ENCODE measurements at places on chromosomes 16 and 17. TPM values are rescaled to one million over a fixed set of nuclear protein-coding genes. Genes with fewer than 3 reads are reported as not detected.
A peak's percentile ranks its signal among the peaks of the same experiment; 100 is the strongest.

- no peak for DNase-seq
Measured at GRCh38 chr17:69870091-69870530, 204.9 kb upstream of the KCNJ16 start.

GRCh38 chr16:87308826-87309225 is 8.4 kb downstream of the C16orf95 start:
- no peak for DNase-seq

The SRCIN1 gene
- total RNA-seq = 0.94 TPM

The TEKT5 gene
- total RNA-seq = 0.15 TPM

DNA sequence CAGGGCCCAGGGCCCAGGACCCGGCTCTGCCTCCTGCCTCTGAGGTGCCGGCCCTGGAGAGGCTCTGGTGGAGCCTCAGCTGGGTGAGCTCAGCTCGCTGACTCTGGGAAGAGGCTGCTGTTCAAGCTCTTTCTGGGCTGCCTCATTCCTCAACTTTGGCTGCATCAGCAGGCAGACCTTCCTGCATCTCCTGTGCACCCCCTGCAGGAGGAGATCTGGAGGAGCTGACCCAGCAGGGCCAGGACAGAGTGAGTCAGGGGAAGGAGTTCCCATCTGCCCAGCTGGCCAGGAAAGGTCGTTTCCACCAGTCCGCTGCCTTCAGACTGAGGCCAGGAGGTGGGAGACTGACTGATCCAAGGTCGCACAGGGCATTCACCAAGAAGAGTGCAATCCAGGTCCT is 10.7 kb downstream of the CRHR1 start:
- no peak for DNase-seq

The DOC2A gene
- total RNA-seq = 0.86 TPM

DNA sequence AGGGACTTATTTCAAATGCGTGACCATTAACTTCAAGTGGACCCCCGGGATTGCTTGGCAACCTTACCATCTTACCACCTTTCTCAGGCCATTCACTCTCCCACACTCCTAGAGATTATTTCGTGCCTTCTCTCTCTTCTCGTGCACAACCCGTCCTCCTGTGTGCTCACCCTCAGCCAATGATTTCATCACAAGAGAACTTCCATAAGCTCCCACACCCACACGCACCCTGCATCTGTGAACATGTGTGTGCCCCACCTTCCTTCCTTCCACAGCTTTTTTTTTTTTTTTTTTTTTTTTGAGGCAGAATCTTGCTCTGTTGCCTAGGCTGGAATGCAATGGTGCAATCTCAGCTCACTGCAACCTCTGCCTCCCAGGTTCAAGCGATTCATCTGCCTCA is 27.4 kb upstream of the CDH3 start:
- no peak for DNase-seq

DNA sequence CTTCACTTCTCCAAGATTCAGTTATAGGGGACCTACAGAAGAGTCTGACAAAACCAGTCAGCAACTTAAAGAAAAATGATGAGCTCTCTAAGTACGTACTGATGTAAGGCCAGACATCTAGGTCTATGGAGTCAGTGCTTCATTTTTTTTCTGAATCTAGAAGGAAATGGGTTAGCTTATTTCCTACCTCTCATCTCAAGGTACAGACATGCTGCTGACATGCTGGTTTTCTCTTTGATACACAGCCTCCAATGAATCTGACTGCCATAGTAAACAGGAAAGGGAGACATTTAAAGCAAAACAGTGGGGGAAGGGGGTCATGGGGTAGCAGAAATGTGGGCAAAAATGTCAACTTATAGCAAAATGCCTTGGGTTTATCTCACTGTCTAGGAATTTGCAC is 16.4 kb downstream of the CDR2 start:
- no peak for DNase-seq

GRCh38 chr17:12522743-12523183 is 142.9 kb upstream of the MYOCD start:
- DNase-seq = no peak

- DNase-seq = peak; percentile 94
Measured at GRCh38 chr17:39863918-39864746, at the start of gene IKZF3. Gene IKZF3, minus strand, starts transcription at chr17:39864312. Its CDS starts 186 bp downstream, at chr17:39864126.

The RNF157 gene
- 38.1 TPM for total RNA-seq

- DNase-seq = no peak
Measured at GRCh38 chr17:14320734-14321475, 20.0 kb downstream of the HS3ST3B1 start.

- DNase-seq = no peak
Measured at GRCh38 chr17:55441544-55441943, 19.9 kb upstream of the MMD start.

The XYLT1 gene
- total RNA-seq = 4.5 TPM

DNA sequence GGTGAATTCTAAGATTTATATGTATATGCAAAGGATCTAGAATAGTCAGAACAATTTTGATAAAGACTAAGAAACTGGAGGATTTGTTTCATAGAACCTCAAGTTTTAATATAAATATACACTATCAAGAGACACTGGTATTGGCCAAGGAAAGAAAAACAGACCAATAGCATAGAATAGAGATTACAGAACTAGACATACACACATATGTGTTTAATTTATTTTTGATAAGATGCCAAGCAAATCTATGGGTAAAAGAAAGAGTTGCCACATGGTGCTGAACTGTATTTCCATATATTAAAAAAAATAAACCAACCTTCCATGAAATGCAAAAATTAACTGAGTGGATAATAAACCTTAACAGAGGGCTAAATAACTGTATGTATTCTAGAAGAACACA is 27.9 kb upstream of the LRRC37A3 start:
- no peak for DNase-seq

- DNase-seq = no peak
Measured at GRCh38 chr17:50134206-50135110, 4.5 kb upstream of the SAMD14 start.

- DNase-seq = peak; percentile 99
Measured at GRCh38 chr17:59154721-59155438, at the start of gene SKA2. Gene SKA2, minus strand, starts transcription at chr17:59155186. Its CDS starts 23 bp downstream, at chr17:59155163.

DNA sequence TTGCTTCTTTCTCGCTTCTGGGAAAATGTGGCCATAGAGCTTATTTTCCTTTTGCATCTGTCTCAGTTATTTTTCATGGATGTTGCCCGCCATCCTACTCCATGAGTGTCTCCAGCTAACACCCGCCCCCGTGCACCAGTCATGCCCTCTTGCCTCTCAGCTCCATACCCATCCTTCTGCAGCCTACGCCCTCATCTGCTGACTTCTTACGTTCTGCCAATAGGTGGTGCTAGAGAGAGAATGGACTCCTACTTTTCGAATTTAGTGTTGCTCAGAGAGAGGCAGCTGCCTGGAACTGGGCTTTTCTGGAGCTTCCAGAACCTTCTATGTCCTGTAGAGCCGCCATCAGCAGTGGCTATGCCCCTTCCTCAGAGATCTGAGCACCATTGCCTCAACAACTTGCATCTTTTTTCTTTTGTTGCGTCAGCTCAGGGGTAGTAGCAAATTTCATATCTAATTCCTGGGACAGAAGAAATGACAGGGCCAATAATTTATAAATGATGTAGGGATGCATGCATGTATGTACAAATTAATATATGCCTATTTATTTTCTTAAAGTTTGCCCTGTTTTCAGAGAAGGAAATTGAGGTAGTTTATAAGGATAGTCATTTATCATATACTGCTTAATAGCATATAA is 119.7 kb upstream of the MYOCD start:
- peak; percentile 4 for DNase-seq

GRCh38 chr17:47810901-47811635 is 10.5 kb downstream of the OSBPL7 start:
- DNase-seq = no peak

DNA sequence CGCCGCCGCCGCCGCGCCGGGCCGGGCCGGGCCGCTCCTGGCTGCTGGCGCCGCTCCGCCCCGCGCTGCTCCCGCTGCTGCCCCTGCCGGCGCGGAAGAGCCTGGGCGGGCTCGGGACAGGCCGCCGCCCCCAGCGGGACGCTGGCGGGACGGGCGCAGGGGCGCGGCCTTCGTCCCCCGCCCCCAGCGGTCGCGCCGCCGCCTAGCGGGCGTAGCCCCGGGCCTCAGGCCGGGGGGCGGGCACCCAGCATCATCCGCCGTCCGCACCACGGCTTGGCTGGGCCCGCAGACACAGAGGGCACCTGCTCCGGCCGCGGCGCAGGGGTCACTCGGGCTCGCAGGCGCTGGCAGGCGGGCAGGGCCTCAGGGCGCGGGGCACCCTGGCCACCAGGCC is at the start of gene AMFR:
AMFR (minus strand) TSS at position 107 of the 394 bp plus-strand sequence. CDS start 218 bp downstream, outside the sequence.
- peak; percentile 53 for DNase-seq

GRCh38 chr16:20838240-20838639 is 31.9 kb downstream of the REXO5 start:
- no peak for DNase-seq

GRCh38 chr17:78418326-78419026 is 40.0 kb downstream of the PGS1 start:
- DNase-seq = no peak

DNA sequence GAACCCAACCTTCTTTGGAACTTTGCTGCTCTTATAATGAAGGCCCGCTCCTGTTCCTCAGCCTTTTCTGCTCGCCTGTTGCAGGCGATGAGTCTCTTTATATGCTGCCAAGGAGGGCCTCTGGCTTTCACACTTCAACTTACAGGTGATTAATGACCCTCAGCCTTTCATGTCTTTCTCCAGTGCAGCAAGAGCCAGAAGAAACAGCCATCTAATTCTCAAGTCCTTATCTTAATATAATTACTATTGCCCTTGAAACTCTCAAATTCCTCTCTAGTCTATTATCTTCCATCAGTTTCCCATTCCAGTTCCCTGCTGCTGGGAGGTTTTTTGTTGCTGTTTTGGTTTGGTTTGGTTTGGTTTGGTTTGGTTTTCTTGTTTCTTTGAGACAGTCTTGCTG is 121.8 kb upstream of the MED13 start:
- DNase-seq = no peak

The SP6 gene
- total RNA-seq = 0.10 TPM

GRCh38 chr17:70352834-70353233 is 183.5 kb downstream of the KCNJ2 start:
- no peak for DNase-seq

DNA sequence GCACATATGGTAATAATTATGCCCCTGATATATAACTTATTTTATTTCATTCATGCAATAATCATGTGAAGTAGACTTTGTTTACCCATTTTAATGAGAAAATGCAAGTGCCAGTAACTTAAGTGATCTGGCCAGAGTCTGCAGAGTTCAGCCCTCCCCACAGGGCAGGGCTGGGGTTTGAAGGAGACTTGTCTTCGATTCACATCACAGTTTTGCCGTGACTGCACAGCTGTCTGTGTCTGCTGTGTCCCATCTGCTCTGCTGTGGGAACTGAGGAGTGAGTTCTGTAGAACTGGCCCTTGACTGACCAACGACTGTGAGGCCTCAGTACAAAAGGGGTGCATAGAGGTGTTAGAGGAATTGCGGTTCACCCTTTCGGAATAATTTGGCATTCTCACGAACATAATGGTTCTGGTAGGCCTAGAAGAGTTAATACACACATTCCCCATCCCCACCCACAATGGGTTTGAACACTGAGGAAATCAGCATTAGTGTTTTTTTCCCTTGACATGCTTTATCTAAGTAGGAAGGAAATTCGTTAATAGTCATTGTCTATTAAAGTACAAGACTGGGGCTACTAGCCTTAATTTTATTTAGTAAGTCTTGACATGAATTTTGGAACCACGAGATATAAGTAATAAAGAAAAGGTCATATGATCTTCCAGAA is 113.6 kb upstream of the MON1B start:
- DNase-seq = no peak

DNA sequence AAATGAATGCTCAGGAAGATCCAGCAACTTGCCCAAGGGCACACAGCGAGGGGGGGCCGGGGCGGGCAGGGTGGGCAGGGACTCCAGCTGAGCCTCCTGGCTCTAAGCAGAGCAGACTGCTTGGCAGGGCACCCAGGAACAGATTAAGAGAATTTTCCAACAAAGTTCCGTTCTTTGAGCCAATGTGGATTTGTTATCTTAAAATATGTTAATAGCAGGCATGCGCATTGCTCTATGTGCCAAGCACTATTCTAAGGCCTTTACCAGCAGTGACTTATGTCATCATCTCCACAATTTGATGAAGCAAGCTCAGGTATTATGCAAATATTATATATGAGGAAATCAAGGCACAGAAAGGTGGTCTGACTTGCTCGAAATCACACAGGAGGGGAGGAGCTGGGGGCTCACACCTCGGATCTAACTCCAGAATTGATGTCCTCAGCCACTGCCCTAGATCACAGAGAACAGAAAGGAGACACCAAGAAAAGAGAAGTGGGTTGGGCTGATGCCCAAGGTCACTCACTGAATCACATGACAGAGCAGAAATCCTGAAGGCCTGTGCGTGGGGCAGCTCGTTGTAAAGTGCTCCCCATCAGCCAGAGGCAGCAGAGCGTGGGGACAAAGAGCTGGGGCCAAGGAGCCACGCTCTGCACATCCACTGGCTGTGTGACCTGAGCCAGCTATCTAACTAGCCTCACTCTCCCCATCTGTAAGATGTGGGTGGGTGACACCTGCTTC is 23.2 kb upstream of the MEAK7 start:
- no peak for DNase-seq

GRCh38 chr17:29154516-29155226 is 25.5 kb downstream of the MYO18A start:
- peak; percentile 45 for DNase-seq

DNA sequence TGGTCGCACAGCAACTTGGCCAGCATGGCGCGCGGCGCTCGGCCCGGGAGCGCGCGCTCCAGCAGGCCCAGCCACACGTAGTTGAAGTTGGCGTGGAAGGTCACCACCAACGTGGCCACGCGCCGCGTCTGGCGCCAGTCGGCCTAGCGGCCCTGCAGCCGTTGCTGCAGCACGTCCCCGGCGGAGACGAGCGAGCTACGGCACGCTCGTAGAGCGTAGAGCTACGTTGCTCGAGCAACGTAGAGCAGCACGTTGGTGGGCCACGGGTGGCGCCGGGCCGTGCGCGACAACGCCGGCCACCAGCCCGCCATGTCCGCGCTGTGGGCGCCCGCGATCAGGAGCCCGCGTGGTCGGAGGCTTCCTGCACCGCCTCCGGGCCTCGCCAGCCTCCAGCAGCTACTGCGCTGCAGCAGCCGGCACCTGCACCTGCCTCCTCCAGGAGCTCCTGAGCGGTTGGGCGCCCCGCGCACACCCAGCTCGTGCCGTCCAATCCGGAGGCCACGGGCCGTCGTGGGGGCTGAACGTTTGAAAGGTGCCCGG is 13.4 kb upstream of the SULT1A1 start:
- DNase-seq = peak; percentile 74

DNA sequence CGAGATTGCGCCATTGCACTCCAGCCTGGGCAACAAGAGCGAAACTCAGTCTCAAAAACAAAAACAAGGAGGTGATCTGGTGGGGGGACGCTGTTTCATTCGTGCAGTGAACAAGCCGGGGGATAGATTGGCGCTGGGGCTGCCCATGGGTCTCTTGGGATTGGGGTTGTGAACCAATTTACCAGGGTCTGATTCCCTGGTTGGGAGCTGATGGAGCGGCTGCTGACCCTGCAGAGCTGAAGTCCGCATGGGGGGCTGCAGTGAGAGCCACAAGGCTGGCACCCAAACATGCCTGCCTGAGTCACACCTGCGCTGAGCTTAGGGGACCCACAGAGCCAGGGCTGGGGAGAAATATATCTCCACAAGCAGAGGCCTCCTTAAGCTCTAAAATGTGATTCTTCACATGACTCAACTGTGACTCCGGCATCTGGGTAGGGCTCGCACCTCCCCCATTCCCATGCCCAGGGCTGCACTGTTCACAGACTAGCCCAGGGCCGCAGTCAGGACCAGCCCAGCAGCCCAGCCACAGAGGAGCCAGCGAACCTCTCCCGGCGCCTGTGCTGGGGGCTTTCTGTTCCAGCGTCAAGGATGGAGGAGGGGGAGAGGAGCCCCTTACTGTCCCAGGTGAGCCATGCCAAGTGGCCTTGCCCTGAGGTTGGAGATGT is 5.0 kb downstream of the TSPAN10 start:
- no peak for DNase-seq
